ENCODE measurements at places on chromosomes 3 and 15.
A peak's percentile ranks its signal among the peaks of the same experiment; 100 is the strongest.

GRCh38 chr15:67036775-67037555, 28.4 kb upstream of the SMAD3 start:
- DNase-seq = no peak

DNA sequence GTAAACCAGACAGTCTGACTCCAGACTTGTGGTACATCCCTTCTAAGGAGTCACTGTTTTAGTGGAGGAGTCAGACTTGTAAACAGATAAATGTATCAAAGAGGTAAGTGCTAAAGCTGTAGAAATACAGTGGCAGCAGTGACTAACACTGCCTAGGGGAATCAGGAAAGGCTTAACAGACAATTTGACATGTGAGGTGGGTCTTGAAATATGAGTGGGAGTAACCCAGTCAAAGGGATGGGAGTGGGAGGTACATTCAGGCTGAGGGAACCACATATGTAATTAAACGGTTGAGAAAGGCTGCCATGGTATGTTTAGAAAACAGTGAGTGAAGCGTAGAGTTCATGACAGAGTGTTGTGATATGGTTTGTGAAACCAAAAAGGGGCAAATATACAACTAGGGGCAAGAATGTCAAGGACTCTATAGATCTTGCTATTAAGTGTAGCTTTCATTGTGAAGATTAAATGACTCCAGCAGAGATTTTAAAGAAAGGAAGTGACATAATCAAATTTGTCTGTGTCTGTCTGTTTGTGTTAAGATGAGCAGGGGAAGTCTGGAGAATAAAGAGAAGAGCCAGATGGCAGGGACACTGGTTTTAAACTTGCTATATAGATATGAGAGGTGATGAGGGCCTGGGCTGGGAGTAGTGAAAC, 11.2 kb upstream of the ALCAM start:
- no peak for DNase-seq

GRCh38 chr3:1072041-1072440, 20.8 kb upstream of the CNTN6 start:
- DNase-seq = no peak

DNA sequence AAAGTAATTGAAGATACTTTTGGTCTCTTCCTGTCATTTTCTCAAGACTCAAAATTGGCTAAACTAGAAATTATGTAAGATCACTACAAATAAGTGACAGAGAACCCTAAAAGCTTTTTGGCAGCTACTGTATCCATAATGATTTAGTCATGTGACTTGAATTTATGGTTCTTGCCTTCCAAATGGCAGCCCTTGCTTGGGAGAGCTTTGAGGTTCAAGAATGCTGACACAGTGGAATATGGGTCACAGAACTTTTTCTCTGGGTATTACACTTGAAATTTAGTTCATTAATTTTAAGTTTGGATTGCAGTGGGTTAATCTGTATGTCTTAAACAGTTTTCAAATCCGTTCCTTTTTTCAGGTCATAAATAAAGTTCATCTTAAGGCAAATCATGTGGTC, 14.0 kb downstream of the LMLN start:
- no peak for DNase-seq

DNA sequence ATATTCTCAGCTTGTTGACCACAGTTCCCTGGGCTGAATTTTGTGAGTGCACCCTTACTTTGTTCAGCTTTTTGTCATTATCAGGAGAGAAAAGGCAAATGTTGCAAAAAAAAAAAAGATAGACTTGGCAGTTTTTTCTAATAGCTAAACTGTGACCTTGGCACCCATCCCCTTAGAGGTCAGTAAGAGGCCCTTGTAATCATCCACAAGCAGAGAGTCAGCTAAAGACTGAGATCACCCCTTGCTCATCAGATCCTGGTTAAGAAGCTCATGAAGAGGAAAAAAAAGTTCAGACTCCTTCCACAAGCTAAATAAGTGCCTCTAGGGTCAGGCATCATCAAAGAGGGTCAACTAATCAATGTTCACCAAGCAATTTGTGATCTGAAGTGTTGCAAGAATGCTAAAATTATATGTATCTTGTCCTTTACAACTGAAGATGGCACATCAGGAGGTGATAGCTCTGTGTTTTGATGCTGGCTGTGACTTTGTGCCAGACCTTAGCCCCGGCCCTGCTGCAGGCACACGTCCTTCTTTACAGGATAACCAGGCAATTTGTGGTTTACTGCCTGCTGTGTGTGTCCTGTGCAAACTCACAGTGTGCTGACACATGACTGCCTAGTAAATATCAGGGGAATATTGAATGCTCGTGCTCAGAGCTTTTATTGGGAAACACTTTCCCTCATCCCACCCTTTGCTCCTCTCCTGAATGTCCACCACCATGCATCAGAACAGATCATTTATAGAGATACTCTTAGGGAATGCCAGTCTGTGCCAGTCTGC, 262.9 kb downstream of the IL5RA start:
- DNase-seq = no peak

GRCh38 chr3:147652651-147653366, 243.6 kb downstream of the ZIC1 start:
- no peak for DNase-seq

- peak; percentile 48 for DNase-seq
These were observed 90.7 kb downstream of the FNDC3B start for GRCh38 chr3:172129850-172130716.

DNA sequence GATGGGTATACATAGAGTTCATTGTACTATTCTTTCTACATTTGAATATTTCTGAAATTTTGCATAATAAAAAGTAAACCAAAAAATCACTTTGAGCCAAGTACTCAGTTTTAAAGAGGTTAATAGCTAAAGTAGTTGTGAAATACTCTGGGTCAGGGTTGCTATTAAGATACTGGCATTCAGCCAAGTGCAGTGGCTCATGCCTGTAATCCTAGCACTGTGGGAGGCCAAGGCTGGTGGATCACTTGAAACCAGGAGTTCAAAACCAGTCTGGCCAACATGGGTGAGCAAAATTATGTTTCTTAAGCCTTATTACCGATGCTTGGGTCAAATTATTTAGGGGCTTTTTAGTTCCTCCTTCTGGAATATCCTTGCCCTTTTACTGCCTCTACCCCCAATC, 122.0 kb upstream of the MELTF start:
- no peak for DNase-seq

- no peak for DNase-seq
These were observed 59.9 kb downstream of the RYR3 start for GRCh38 chr15:33370623-33371020.

DNA sequence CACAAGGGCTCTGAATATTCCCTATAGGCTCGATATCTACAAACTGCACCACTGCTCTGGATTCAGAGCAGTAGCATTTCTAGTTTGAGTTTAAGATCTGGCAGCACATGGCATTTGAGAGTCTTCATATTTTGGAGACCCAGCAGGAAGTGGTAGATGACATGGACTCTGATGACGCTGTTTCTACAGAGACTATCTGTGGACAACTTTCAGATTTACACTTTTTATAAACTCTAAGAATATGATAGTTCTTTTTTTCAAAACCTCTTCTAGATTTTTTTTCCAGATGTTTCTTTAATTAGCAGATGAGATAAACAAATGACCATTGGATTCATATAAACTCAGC, 35.8 kb downstream of the ARMC8 start:
- no peak for DNase-seq

GRCh38 chr3:141466633-141467169, 20.1 kb upstream of the RASA2 start:
- DNase-seq = no peak

- DNase-seq = no peak
These were observed 35.8 kb downstream of the ABHD5 start for GRCh38 chr3:43726521-43726920.

DNA sequence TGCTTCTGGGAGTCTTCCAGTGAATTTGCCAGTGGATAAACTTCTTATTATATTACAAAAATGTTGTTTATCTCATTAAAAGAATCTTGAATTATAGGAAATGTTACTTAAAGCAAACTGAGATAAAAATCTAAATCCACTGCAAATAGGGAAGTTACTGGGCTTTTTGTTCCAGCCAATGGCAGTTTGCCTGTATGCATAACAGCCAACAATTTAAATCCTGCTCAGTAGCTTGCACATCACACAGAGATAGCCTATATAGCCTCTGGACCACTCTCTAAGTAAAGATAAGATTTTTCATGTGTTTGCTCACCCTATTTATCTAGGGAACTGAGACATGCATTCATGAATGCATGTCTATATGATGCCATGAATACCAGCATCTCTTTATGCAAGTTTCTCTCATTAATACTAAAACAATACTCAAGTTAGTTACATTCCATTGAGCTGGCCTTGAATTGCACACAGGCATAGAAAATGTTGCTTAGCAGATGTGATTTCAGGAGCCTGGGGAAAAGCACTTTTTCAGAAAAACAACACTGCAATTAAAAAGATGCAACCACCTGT, 92.1 kb upstream of the GPR149 start:
- no peak for DNase-seq

GRCh38 chr3:71581457-71582035, 2.0 kb downstream of the FOXP1 start:
- no peak for DNase-seq

DNA sequence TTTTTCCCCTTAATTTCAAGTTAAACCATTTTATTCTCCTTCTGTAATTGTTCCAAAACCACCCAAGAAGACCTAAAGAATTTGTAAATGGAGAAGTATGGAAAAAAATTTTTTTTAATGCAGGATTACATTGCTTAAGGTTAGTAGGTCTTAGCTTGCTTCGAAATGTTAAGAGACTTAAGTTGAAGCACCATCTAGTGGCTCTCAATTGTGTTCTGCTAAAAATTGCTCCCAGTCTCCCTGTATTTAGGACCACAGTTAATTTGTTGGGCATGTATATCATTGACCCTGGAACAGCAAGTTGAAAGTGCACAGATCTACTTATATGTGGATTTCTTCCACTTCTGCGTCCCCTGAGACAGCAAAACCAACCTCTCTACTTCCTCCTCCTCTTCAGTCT, 32.4 kb downstream of the CD200R1L start:
- no peak for DNase-seq

GRCh38 chr15:65105038-65105437, 10.0 kb downstream of the UBAP1L start:
- DNase-seq = no peak

DNA sequence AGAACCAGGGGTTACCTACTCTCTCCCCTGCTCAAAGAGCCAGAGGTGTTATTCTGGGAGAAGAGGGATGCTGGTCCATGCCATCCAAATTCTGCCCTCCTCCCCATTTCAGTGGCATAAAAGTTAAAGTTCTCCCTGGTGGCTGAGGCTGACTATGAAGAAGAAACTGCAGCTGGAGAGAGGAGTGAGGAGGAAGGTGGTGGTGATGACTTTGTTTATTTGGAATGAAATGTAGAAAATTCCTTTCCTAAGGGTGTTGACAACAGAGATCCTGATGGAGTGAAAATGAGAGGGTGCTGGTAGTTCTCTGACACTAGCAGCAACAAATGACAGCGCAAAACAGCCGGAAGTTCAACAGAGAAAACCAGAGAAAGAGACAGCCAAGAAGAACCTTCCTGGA, 100.4 kb downstream of the PCCB start:
- DNase-seq = no peak

DNA sequence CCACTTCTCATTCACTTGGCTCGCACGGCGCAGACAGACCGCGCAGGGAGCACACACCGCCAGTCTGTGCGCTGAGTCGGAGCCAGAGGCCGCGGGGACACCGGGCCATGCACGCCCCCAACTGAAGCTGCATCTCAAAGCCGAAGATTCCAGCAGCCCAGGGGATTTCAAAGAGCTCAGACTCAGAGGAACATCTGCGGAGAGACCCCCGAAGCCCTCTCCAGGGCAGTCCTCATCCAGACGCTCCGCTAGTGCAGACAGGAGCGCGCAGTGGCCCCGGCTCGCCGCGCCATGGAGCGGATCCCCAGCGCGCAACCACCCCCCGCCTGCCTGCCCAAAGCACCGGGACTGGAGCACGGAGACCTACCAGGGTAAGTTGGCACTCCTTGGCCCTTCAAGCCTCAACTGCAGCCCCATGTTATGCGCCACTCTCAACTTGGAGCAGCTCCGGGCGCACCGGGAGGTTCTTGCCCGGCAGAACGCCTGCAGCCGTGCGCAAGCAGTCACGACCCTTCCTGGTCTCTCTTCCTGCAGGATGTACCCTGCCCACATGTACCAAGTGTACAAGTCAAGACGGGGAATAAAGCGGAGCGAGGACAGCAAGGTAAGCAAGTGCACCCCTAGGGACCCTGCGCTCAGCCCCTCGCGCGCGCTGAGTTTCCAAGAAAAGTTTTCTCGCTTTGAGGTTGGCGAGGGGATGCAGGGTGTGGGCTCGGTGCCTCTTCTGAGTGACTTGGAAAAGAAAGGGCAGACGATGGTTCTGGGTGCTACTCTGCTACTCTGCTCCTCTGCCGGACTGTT, at the start of gene BHLHE40:
BHLHE40 (plus strand) TSS at position 10 of the 801 bp plus-strand sequence; CDS start at position 292, 282 bp downstream.
- no peak for DNase-seq

DNA sequence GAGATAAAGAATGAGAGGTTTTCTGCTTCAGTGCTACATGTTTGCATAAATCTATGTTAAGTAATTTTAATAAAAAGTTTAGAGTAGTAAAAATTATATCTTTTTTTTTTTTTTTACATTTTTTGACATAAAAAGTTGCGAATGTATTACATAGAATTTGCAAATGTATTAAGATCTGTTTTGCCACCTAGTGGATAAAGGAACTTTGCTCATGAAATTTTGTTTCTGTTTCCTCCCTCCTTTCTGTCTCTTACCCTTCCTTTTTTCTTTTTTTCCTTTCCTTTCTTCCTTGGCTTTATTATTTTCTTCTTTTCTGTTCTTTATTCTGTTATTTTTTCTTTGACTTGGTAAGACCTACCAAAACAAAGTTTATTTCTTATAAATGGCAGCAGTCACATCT, 58.5 kb upstream of the UTS2B start:
- DNase-seq = no peak

- no peak for DNase-seq
These were observed 48.6 kb downstream of the KCNMB2 start for GRCh38 chr3:178584722-178585380.

GRCh38 chr15:38758043-38758442, 193.4 kb upstream of the RASGRP1 start:
- DNase-seq = no peak

DNA sequence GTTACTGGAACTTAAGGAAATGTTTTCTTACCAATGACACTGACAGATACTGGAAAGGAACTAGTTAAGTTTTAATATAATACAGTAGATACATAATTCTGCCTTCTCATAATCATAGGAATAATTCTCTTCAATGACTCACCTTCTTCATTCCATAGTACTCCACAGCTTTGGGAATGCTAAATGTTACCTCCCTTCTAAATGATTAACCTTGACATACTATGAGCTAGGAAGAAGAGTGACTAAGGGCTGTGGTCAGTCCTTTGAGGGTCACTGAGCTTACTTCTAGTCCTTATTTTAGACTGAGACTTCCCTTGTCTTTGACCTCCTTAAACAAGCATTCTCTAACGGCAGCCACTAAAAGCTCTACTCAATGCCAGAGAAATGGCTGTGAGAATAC, 69.6 kb upstream of the PPIB start:
- no peak for DNase-seq
